ENCODE measurements at places on chromosomes 16 and 17.

GRCh38 chr16:64532691-64533090 is 589.2 kb downstream of the CDH11 start:
- no peak for DNase-seq

GRCh38 chr16:4373356-4373908 is 1.8 kb downstream of the VASN start:
- no peak for DNase-seq

DNA sequence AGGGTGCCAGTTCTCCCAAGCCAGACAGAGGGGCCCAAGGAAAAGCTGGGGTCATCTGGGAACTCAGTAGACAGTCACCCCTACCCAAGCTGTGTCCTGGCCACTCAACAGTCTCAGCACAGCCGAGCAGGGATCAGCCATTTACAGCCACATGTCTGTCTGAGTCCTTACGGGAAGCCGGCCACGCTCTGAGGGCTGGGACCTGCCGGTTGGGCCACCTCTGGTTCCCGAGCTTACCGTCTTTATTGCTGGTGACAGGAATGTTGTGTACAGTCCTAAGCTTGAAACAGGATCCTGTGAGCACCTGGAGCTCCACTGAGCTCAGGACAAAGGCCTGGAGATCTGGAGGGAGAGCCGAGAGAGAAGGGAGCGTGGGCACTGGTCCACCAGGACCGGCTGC is 59.8 kb downstream of the TIMM22 start:
- DNase-seq: no peak

- no peak for DNase-seq
Observed at GRCh38 chr16:11792410-11793241, 4.4 kb downstream of the ZC3H7A start.

DNA sequence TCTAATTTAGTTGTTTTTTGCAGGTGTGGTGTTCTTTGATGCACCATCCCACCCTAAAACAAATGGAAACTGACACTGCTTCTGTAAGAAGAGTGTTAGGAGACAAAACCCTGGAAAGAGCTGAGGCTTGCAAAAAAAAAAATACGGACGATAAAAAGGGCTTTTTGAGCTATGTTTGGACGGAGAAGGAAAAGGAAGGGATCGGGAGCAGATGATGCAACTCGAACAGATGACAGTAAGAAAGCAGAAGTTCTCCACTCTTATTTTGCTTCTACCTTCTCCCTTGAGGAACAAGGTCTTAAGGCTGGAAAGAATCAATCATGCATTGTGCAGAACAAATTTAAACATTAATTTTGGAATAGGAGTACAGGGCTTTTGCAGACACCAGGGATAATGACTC is 136.7 kb downstream of the MAF start:
- no peak for DNase-seq

GRCh38 chr16:85936816-85937215 is 37.9 kb downstream of the IRF8 start:
- DNase-seq: no peak

DNA sequence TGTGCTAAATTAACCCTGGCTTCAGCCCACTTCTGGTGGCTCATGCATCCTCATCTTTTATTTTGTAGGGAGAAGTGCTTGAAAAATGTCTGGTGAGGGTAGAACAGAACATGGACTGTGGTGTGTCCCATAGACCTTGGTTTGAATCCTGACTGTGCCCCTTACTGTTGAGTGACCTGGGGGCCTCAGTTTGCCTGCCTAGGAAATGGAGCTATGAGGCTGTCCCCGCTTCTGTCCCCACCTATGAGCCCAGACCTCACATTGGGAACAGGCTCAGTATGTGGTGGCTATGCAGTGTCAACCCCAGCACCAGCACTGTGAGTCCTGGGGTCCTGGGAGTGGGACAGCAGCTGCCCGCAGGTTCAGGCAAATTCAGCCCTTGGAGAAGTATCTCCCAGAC is 186.3 kb upstream of the GSE1 start:
- no peak for DNase-seq

DNA sequence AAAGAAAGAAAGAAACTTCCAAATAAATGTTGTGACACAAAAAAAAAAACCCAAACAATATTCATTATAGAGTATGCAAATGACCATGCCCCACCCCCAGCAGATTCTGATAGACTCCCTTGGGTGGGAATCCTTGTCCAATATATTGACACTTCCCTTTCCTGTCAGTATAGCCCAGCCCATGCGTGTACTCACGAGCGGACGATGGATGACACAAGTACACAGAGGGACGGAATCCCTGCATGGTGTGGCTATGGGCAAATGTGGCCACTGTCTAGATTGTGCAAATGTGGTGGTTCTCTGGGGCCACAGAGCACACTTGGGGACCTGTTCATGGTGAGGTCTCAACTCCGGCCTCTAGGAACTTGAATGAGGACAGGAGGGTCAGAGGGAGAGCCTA is 3.1 kb downstream of the RAB37 start:
- DNase-seq: no peak

GRCh38 chr17:19753661-19754463 is 5.8 kb upstream of the ALDH3A1 start:
- no peak for DNase-seq

Data from vagina (tissue), 2 donors.